ENCODE measurements at places on chromosomes 4 and X.

DNA sequence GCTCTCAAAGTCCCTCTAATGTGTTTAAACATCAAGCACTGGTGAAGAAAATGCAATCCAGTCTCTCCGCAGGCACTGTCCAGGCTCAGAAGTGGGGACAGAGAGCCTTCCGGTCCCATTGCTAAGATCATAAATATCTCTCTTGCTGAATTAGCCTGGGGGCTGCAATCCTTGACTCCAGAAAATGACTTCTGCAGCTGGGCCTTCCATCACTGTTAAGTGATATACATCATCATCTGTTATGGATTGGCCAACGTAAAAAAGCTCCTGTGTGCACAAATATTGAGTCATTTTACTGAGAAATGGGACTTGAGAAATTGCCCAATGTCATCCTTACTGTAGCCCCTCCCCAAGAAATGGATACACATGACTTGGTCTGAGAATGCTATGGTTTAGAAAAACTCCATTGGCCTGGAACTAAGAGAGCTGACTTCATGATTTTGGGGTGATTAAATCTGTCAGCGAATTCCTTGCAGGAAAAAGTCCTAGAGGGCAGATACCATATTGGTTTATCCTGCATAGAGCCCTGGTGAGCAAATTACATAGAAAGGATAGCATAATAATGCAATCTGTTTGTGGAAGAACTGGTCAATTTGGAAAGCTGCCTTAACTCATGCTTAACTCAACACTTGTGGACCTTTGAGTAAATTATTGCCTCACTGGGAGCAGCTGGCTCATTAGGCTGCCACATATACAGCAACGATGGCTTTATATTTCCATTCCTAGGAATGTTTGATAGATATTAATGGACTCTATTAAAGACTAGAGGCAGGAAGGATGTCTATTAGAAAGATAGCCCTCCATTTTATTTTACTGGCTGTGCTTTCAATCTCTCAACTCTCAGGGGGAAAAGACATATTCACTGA is 346.1 kb downstream of the GBA3 start:
- DNase-seq = no peak

DNA sequence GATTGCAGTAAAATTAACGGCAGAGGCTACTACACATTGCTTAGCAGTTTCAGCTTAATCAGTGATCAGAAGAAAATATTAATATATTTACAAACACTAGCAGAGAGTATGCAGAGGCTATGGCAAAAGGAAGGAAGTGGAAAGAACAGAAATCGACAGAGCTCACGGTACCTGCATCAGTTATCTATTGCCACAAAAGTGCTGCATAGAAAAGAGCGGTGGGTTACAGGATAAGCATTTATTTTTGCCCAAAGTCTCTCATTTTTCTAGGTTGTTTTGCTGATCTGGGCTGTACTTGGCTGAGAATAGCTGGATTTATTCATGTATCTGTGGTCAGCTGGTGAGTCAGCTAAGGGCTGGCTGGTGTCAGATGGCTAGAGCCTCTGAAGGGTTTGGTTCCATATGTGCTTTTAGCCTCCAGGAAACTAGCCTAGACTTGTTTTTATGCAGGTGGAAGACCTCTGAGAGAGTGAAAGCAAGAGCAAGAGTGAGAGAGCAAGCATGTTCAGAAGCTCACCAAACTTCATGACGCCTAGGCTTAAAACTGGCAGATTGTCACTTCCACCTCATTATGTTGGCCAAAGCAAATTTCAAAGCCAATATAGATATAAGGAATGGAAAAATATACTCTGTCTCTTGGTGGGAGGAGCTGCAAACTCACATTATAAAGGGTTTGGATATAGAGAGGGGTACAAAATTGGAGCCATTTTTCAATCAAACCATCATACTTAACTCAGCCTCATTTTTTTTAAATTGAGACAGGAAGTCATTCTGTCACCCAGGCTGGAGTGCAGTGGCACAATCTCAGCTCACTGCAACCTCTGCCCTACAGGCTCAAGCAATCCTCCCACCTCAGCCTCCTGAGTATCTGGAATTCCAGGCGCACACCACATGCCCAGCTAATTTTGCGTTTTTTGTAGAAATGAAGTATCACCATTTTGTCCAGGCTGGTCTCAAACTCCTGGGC is 153.2 kb upstream of the RPL34 start:
- no peak for DNase-seq

- DNase-seq = no peak
Measured at GRCh38 chr4:16110661-16111290, 27.0 kb upstream of the PROM1 start.

DNA sequence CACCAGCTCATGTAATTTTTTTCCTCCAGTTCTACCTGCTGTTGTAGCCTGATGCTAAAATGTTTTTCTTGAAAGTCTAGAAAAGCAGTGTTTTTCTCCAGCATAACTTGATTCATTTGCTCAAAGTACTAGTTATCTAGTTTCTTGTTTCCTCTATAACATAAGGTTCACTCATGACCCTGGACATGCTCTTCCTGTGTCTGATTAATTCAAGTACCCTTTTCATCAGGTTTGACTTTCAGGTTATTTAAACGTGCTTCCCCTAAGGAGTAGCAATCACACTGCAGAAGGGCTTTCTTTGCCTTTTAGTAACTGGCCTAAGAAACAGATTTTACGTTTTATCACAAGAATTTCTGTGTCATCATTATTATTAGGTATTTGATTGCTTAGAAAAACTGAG is 66.8 kb upstream of the EGFL6 start:
- DNase-seq = no peak

GRCh38 chr4:663438-664428 is 10.3 kb downstream of the ATP5ME start:
- peak; percentile 73 for DNase-seq

Data from stimulated activated CD8-positive, alpha-beta memory T cell treated with anti-CD3 and anti-CD28 coated beads, Interleukin-2, amount 100 ng/mL, for 48 hours (primary cell).